ENCODE measurements at places on chromosomes 1 and 21.

DNA sequence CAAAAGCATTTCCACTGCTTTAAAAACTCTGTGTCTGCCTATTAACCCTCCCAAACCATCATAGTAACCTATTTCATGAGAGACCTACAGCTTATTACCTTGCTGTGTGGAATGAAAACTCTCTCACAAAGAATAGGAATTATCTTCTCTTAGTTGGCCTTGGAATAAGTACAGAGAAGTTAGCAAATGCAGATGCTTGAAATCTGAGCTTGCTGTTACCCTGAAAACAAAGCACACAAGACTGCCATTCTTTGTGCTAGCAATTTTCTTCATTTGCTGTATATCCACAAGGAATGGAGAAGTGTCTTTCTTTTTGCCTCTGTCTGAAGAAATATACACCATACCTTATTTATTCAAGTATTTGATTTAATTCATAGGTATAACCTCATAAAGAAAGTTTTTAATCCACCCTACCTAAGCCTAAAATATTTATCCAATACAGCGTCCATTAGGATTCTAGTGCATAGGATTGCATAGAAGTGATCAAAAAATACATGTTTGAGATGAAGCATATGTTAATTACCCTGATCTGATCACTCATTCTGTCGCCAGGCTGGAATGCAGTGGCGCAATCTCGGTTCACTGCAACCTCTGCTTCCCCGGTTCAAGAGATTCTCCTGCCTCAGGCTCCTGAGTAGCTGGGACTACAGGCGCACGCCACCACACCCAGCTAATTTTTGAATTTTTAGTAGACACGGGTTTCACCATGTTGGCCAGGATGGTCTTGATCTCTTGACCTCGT, 451.1 kb downstream of the LTN1 start:
- DNase-seq, result no peak

DNA sequence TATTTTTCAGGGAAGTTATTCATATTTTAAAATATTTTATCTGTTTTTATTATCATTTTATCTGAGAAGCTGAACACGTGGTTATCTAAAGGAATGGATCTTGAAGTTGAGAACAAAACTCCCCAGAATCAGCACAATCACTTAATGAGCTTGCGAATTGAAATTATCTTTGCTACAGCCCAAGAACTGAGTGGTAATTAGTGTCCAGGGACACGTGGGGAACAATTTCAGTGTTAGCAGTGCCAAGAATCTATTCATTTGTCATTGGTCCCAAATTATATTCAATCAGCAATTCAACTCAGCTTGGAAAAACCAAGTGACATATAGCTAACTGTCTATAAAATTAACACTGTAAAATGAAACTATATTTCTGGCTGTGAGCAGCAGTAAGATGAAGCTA, 197.6 kb upstream of the UBE2U start:
- no peak for DNase-seq

GRCh38 chr1:153465811-153466636, 5.6 kb upstream of the S100A7 start:
- DNase-seq, result peak; percentile 2

- DNase-seq, result no peak
These were observed 5.9 kb downstream of the EDEM3 start for GRCh38 chr1:184748740-184749139.

DNA sequence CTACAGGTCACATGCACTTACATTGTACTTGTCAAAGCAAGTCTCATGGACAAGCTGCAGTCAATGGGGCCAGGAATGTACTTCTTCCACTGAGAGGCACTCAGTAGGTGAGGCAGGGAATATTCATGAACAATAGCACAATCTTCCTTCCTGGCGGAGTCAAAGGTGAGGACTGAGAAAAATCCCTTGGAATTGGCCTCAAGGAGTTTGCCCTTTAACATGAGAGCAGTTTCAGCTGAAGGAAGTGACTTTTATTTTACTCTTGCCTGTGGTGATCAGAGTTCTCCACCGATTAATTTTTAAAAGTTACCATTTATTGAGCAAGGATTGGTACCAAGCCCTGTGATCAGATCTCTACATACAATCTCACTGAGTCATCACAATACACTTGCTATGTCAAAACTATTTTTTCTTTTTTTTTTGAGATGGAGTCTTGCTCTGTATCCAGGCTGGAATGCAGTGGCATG, 11.2 kb upstream of the AK2 start:
- no peak for DNase-seq
